ENCODE measurements at places on chromosomes 2 and 18.

GRCh38 chr2:68320118-68320641 lies 431 bp upstream of the CNRIP1 start:
- peak; percentile 66 for DNase-seq

DNA sequence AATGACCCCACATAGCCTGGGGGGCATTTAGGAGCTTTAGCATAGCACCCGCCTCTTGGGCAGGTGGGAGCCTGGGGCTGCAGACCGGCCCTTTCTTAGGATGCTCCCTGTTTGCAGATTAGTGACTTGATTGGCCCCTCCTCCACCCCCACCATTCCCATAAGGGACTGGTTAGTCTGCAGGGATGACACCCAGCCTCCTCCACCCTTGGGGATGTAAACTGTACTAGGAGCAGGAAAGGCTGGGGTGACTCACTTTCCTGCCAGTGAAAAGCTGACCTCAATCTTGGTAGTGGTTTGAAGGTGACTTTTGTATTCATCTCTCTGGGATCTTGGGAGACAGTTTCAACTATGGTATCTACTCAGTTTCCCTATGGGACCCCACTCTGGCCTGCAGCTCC lies 24.2 kb downstream of the CTIF start:
- DNase-seq = no peak

DNA sequence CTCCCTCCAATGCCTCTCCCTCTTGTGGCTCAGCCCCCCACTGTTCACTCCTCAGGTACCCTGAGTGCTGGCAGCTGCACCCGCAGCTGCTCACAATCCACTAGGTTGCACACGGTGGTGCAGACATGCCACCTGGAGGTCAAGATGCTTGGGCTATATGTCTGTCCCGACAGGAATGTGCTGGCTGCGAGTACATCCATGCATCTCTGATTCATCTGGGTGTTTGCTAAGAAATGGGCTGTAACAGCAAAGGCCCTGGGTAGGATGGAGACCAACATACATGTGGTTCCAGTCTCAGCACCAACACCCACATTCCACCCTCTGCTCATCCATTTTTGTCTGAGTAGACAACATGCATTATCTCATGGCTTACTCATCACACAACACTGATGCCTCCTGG lies 31.3 kb downstream of the ANKMY1 start:
- DNase-seq = no peak

- DNase-seq = peak; percentile 22
Measured at GRCh38 chr2:240464514-240465241, 29.2 kb downstream of the GPC1 start.

DNA sequence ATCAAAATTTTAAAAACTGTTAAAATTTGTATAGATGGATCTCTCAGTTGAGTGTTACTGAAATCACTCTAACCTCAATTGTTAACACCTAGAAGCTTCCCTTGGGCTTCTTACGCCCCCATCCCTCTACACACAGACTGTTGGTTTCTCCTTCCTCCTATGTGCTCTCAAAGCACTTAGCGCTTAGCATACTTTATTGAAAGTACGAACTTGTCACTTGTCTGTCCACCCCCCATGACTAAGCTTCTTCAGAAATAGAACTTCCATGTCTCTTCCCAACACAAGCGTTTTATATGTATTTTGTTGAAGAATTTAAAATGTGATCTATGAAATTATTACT lies 441 bp downstream of the MPHOSPH10 start:
- DNase-seq = no peak

- DNase-seq = no peak
Measured at GRCh38 chr2:46236006-46236875, 61.0 kb upstream of the EPAS1 start.

GRCh38 chr2:191045141-191045540 lies 31.2 kb upstream of the STAT1 start:
- DNase-seq = no peak

GRCh38 chr2:240596491-240596931 lies 10.0 kb downstream of the CAPN10 start:
- no peak for DNase-seq

- no peak for DNase-seq
Measured at GRCh38 chr18:72871091-72871490, 3.3 kb upstream of the NETO1 start.

GRCh38 chr2:182404975-182405561 lies 21.8 kb downstream of the PDE1A start:
- no peak for DNase-seq

DNA sequence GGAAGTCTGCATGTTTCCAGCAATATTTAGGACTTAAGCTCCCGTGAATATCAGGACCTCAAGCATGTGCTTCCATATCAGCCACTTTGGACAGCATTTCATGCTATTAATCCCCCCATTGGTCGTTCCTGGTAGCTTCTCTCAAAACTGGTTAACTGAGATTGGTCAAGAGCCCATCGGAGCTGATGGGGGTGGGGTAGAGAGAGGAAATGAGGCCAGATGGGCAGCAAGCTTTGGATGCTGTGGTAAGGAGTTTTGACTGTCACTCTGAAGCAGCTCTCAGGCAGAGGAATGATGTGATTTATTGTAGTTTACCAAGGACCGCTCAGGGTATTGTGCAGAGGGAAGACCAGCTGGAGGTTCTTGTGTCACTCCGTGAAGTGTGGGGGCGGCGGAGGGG lies 81.8 kb downstream of the FAM168B start:
- DNase-seq = no peak

DNA sequence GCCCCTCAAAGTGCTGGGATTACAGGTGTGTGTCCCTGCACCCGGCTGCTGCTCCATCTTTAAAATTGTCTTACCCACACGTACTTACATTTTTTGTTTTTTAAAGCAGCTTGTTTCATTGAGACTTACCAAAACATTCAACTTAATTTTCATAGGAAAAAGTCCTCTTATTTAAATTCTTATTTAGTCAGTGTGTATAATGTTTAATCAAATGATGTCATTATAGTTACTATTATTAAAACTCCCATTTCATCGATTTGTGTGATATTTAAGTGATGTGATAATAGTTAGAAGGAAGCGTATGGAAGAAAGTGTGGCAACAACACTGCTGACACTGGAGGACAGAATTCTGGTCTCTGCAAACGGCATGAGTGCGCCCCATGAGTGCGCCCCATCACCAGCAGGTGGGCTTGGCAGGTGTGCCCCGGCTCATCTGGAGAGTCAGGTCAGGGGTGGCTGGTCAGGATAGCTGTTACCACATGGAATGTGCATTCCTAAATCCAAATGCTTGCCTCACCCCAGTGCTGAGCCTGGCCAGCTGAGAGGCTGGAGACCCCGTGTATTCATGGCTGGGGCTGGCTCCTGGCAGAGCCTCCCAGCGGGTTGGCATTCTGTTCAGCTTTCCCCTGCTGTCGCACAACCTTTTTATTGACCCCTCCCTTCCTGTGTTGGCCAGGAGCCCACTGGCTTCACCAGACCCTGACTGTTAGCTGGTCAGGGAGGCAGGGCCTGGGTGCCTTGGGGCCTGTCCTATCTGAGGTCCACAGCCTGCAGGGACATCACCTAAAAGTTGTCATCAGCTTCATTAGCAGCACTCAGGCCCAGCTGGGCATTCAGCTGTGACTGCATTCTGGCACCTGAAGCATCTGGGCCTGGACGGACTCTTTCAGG lies 79.7 kb downstream of the AGAP1 start:
- DNase-seq = no peak

DNA sequence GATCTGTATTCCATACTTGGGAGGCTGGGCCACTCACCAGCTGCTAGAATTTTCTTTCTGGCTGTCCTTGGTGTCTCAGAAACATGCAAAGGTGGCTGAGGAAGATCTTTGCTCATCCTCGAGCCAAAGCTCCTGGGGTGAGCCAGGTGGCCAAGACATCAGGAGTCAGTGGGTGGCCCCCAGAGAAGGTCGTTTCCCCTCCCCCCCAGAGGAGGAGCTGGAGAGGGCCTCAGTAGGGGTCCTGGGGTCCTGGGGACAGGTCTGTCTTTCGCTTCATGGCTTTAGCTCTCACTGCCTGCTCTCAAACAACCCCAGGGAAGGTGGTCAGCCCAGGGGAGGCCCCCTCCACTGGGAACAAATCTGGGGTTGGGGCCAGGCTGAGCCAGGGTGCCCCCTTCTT lies 13.6 kb downstream of the KCNK3 start:
- DNase-seq = no peak

DNA sequence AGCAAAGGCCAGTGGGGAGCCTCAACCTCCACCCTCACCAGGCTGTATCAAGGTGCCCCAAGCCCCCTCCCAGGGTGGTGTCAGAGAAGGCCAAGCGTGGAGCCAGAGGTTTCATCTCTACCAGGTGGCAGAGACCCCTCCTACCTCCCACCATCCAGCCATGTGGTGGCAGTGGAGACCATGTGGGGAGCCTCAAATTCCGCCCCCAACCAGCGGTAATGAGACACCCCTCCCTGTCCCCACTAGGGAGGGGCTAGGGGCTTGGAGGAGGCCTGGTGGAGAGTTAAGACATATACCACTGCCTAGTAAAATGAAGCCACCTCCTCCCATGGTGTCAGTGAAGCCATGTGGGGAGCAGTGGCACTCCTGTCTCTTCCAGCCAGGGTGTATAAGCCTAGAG lies 24.4 kb upstream of the YPEL5 start:
- peak; percentile 41 for DNase-seq

- DNase-seq = peak; percentile 76
Measured at GRCh38 chr18:46148810-46149209, 44.6 kb downstream of the HAUS1 start.

- DNase-seq = no peak
Measured at GRCh38 chr2:120785228-120785966, 49.7 kb downstream of the GLI2 start.

Measured in H9 (cell line).